ENCODE measurements at places on chromosomes 2 and 18.
A peak's percentile ranks its signal among the peaks of the same experiment; 100 is the strongest.

- no peak for DNase-seq
Observed at GRCh38 chr18:49988733-49989132, 175.4 kb upstream of the ACAA2 start.

GRCh38 chr2:232533944-232534710 is 5.4 kb upstream of the CHRNG start:
- DNase-seq: no peak

DNA sequence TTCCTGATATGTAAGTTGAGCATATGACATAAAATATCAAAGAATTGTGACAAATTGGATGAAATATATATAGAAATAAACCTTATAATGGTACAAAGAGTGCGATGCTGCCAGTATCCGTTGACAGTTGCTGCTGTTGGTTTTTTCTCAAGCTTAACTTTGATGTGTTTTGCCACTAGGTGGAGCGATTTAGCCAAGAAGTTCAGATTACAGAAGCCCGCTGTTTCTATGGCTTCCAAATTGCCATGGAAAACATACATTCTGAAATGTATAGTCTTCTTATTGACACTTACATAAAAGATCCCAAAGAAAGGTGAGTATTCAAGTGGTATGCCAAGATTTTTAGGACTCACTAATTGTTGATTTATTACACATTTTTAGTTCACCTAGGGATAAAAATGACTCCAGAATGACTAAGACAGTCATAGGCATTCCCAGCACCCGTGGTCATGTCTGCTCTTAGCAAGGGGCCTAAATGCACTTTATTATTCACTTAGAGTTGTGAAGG is 2.1 kb downstream of the RRM2 start:
- DNase-seq: peak; percentile 60

DNA sequence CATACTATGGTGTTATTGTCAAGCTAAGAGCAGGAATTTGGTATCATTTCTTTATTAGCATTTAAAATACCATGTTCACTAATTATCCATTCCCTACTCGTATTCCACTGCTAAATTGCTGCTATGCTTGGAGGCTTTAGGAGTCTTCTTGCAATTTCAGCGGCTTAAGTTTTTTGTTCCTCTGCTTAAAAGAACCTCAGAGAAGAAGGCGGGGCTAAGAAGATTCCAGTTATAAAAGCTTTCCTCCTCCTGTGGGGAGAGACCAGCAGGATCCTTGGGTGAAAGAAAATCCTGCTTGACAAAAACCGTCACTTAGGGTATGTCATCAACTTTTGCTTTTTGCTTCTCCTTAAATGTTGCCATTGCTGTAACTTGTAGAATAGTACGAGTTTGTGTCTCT is at the start of gene TRPM8:
TSS of gene TRPM8 (plus strand) at position 258 of the 400 bp plus-strand sequence. CDS start 9,165 bp downstream, outside the sequence.
- DNase-seq: no peak

DNA sequence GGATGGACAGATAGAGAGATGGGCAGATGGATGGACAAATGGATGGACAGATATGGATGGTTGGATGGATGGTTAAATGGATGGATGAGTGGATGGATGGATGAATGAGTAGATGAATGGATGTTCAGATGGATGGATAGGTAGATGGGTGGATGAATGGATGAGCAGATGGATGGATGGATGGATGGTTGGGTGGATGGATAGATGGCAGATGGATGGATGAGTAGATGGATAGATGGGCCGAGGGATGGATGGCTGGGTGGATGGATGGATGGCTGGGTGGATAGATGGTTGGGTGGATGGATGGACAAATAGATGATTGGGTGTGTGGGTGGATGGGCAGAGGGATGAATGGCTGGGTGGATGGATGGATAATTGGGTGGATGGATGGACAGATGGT is 98.9 kb upstream of the OTOS start:
- no peak for DNase-seq

DNA sequence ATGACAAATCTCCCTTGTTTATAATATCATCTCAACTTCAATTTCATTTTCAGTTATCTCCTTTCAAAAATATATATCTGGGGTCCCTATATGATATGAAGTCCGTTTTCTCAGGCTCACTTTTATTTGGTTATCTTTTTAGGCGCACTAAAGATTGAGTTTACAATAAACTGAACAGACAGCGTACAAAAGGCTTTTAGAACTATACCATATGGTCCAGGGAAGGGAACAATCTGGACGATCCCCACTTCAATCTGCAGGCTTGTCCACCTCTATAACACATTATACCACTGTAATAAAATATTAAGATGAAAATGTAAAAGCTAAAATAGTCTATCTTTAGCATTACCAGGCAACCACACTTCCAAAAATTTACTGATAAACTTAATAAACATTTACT is 289.9 kb downstream of the ZEB2 start:
- no peak for DNase-seq
